ENCODE measurements at places on chromosomes 5 and 9. TPM values are rescaled to one million over a fixed set of nuclear protein-coding genes. Genes with fewer than 3 reads are reported as not detected.

TEX48 gene
- not detected for total RNA-seq

SPINK6 gene
- not detected for total RNA-seq

OMD gene
- not detected for total RNA-seq

SLC6A18 gene
- total RNA-seq = not detected

TYRP1 gene
- 4.5 TPM for total RNA-seq

CAMSAP1 gene
- total RNA-seq = 22.7 TPM

EFNA5 gene
- total RNA-seq = 4.1 TPM

ABO gene
- total RNA-seq = not detected

FOXE1 gene
- total RNA-seq = under 0.01 TPM

PCDHA7 gene
- 0.97 TPM for total RNA-seq

WNT8A gene
- not detected for total RNA-seq

- peak; percentile 48 for DNase-seq
These were observed 9.1 kb downstream of the EGFL7 start for GRCh38 chr9:136671646-136672430.

GRCh38 chr5:32326216-32326772, 13.6 kb upstream of the MTMR12 start:
- DNase-seq = peak; percentile 11

DNA sequence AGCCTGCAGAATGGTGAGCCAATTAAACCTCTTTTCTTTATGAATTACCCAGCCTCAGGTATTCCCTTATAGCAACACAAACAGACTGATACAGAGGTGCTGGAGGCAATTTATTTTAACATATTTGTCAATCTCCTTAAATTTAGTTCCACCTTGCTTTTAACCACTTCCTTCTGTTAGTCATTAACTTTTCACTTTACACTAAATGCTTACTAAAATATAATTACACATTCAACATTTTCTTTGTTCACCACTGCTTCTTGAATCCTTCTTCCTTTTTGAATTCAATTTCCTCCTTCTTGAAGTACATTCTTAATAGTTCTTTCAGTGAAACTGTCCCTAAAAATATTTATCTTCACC, 39.4 kb downstream of the LYRM7 start:
- DNase-seq = no peak

DNA sequence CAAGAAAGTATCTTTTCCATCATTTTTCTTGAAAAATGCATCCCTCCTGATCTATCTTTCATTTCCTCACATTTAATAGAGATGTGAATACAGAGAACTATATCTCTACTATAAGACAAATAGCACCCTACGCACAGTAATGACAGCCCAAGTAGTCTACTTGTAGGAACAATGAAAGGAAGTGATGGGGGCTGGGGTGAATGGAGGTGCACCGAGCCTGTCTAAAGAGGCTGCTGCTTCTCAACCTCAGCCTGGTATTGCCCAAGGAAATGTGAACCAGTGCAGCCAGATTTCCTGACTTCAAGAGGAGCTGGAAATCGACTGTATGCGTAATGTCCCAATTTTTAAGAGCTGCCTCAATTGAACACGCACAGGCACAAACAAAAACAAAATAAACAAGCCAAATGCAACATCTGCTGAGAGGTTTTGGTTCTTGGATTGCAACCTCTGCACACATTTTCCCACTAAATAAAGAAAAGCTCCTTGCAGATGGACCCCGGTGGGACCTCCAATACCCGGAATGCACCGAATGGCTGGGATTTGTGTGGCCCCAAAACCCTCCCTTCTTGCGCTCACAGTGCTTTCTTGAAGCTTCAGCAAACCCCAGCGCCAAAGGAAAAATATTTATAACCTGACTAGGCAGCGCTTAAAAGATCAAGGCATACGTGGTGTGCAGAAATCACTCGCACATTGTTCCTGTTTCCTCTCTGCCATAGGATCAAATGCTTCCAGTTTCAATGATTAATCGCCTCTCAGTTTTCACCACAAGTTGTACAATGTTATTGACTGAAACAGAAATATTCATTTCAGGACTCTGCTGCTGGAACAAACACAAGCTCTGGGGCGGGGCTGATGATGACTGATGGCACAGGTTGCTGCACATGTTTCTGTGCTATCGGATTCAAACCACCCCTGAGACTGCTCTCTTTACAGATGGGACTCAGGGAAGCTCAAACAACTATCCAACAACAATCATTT, 68.3 kb downstream of the KCNIP1 start:
- no peak for DNase-seq

GRCh38 chr5:32740651-32741050, 29.5 kb downstream of the NPR3 start:
- no peak for DNase-seq

DNA sequence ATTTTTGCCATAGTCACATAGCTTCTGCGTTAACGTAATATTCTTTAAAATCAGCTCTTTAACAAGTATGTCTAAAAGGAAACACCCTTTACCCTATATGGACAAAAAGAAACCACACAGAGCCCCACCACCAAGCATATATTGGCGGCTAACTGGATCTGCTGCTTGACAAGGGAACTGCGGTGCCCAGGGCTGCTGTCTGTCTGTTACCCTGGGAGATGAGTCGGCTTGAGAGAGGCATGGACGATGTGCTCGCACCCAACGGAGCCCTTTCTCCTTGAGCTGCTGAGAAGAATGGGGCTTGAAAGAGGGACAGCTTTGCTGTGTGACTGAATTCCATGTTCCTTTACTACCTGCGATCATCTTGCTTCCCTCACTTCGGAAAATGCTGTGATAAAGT, 158.6 kb upstream of the SHB start:
- peak; percentile 57 for DNase-seq

GRCh38 chr5:137141779-137142178, 357.3 kb downstream of the SPOCK1 start:
- DNase-seq = no peak

DNA sequence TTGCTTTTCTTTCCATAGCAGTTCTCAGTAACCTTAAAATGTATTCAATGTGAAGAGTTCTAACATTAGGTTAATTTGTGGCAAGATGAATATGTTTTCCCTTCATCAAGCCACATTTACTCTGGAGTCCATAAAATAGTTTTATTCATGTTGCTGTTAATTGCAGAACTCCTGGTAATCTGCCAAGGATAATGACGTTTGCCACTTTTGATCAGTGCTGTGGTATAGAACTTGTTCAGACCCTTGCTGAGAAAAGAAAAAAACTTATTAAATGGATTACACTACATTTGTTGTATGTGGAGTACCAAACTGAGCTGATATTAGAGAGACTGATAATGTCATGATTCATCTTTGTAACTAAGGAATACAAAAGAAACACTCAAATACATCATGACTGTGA, 212.4 kb upstream of the DMAC1 start:
- DNase-seq = no peak

- peak; percentile 49 for DNase-seq
These were observed 46.1 kb downstream of the MVB12B start for GRCh38 chr9:126372716-126373115.

- DNase-seq = no peak
These were observed 187.3 kb upstream of the PIK3R1 start for GRCh38 chr5:68028131-68028727.

DNA sequence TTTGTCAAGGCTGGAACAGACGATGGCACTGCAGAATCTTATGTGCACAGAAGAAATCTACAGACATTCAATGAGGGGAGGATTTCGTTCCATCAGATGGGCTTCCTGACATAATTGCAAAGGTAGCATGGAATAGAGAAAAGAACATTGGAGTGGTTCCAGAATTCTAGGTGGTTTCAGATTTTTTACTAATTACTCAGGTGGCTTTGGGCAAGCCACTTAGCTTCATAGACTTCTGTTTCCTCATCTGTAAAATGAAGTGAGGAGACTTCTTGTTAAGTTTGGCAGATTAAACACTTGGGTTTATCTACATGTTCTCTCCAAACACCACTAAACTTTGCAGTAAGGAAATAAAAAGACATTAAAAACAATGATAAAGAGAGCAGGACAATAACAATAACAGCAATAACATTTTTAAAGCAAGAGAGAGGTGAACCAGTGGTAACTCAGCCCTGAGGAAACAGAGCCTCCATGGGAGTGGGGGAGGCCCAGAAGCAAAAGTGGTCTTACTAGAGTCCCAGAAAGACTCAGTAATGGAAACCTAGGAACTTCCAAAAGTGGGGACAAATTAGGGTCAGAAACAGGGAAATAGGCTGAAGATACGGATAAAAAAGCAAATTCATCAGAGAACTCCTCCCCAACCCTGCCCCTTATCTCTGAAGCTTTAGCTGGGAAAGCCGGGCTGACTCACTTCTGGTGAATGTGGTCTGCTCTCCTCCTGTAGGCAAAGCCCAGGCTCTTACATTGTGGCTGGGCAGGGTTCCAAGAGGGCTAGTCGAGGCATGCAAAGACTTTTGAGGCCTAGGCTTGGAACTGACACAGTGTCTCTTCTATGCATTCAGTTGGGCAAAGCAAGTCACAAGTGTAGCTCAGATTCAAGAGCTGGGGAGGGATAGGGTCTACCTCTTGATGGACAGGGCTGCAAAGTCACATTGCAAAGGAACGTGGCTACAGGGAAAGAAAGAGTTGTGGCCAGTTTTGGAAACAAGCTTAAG, 11.8 kb upstream of the ACTBL2 start:
- peak; percentile 99 for DNase-seq

- DNase-seq = peak; percentile 81
These were observed 44.0 kb upstream of the XPA start for GRCh38 chr9:97740848-97741821.

DNA sequence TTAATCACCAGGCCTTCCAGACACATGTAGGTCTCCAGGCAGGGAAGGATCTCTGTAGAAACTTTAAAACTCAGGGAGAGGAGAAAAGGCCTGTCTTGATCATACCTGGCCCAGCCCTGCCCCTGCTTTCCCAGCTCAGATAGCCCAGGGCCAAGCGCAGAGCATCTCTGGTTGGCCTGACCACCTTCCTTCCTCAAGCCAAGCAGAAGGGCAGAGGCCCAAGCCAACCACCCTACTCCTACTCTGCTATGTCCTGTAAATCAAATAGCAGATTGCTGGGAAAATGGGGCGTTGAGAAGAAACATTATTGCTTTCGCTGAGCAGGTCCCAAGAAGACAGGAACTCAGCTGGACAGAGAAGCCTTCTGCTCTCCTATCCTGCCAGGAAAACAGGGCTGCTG, 14.3 kb downstream of the ENHO start:
- DNase-seq = no peak

DNA sequence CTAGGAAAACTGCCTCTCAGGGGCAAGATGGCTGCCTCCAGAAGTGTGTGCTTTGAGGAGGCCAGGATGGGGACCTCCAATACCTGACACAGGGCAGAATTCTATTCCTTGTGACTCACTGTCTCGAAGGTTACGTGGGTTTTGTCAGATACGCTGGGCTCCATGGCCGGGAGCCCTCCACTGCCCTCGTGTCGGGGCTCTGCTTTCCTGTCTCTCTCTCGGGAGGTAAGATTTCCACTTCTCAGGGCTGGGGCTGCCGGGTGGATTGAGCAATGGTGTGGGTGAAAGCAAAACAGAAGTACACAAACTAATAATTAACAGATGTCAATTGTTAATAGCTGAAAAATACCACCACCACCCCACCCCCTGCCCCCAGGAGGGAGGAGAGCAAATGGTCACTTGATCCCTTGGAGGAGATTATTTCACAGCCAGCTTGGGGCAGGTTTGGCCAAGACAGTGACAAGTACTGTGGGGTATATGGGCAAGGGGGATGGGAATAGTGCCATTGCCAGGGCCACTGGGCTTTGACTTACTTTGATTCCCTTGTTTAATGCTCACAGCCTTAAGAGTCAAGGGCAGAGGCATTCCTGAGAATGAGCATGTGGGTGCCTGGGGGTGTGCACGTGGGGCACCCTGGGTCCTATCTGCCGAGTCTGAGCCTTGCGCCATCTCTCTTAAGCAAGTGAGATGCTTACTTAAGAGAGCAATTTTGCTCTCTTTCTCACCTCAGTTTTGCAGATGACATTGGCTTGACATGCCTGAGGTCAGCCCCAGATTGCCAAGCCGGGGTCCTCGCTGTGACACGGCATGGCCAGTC, 28.8 kb upstream of the DAB2IP start:
- no peak for DNase-seq

- DNase-seq = no peak
These were observed 233.3 kb downstream of the CDH9 start for GRCh38 chr5:26805076-26805475.

GRCh38 chr9:102767076-102767475, 228.1 kb upstream of the CYLC2 start:
- no peak for DNase-seq

DNA sequence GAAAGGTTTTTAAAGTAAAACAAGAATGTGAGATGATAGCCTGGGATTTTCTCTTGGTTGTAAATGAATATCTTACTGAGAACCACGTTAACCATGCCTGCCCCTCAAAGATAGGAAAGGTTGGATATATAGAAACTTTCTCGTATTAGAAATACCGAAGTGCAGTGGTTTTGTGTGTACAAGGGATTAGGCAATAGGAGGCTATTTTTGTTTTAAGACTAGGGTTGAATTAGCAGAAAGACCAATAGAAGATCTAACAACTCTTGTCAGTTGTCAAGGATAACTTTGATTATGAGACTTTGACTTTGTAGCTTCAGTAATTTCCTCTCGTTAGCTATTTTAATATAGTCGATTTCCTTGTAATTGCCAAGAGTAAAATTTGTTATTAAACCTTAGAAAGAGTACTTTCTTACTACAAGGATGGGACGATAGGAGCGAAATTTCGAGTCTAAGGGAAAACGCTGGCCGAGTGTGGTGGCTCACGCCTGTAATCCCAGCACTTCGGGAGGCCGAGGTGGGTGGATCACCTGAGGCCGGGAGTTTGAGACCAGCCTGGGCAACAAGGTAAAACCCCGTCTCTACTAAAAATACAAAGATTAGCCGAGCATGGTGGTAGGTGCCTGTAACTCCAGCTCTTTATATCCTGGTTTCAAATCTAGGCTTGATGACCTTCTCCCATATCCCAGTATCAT, 838 bp downstream of the POLK start:
- DNase-seq = no peak

- no peak for DNase-seq
These were observed 145.8 kb downstream of the TMEM232 start for GRCh38 chr5:110580625-110581024.

All from Daoy (cell line).